ENCODE measurements at places on chromosomes 5 and 9.

DNA sequence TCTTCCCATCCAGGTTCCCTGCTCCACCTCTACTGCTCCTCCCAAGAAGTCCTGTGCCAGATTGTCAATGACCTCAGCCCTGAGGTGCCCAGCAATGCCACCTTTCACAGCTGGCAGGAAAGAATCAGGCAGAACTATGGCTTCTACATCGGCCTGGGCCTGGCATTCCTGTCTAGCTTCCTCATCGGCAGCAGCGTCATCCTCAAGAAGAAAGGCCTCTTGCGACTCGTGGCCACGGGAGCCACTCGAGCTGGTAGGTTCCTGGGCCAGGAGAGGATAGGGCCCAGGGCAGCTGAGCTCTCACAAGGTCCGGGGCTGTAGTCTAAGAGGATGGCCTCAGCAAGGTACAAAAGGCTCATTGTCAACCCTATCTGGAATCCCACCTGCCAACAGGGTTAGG is 3.1 kb downstream of the NIPAL4 start:
- no peak for DNase-seq

- DNase-seq, result no peak
These were observed 22.1 kb upstream of the UGCG start for GRCh38 chr9:111874500-111874899.

GRCh38 chr5:116998024-116998423 is 423.4 kb upstream of the SEMA6A start:
- no peak for DNase-seq

DNA sequence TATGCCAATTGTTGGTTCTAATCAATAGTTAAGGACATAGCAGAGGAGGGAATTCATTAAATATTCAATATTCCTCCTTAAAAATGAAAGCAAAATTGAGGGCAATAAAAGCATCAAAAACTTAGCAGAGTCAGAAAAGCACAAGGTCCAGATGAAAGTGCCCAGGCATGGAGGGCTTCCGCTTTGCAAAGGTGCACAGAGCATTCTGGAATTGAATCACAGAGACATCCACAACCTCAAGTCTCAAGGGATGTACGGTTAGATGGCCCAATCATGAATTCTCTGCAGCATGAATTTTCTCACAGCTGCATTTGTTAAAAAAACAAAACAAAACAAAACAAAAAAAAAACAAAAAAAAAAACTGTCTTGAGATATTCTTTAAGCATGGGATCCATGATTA is 253.7 kb downstream of the SPOCK1 start:
- no peak for DNase-seq

Measured in CD4-positive, alpha-beta T cell treated with Interleukin-17A for 4 hours (primary cell).